GM23248 (cell line): ENCODE measurements at places on chromosomes 5 and 9.

DNA sequence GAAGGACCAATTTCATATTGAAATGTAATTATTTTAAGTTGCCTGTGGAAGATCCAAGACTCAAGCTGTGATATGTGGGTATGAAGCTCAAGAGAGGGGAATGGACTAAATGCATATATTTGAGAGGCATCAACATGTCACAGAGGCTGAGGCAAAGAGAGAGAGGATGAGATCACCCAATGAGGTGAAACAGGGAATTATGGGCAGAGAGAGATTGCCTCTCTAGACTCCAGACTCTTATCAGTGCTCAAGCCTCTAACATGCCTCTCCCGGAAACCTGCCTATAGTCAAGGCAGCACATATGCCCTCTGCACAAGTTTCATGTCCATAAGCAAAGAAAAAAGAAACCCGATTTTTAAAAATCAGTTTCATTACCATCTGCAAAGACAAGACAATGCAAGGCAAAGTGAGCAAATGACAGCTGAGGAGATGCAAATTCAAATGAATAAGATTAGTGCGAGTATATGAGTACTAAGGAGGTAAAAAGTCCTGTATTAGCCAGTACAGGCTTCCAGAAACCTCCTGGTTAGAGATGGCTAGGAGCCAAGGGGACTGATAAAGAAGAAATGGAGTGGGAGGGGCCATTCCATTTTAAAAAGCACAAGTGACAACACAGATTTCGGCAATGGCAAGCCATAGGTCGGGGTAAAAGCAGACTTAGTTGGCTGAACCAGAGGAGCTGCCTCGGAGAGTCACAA lies 9.4 kb downstream of the APTX start:
- H3K27me3 ChIP-seq, result no peaks in the 10 kb centered on the region
- DNase-seq, result no peak
- H3K4me1 ChIP-seq, result no peaks in the 10 kb centered on the region
- no peak overlapping the region for H3K27ac ChIP-seq

GRCh38 chr5:5164163-5164562 lies 24.0 kb downstream of the ADAMTS16 start:
- peaks cover 15% of the 10 kb centered on the region for H3K4me1 ChIP-seq
- DNase-seq, result no peak
- H3K27me3 ChIP-seq, result no peaks in the 10 kb centered on the region
- no peaks in the 10 kb centered on the region for H3K36me3 ChIP-seq

GRCh38 chr5:152811988-152812387 lies 406.9 kb upstream of the NMUR2 start:
- no peak for DNase-seq
- no peak overlapping the region for H3K4me3 ChIP-seq
- H3K27me3 ChIP-seq, result no peaks in the 10 kb centered on the region
- H3K4me1 ChIP-seq, result no peaks in the 10 kb centered on the region

DNA sequence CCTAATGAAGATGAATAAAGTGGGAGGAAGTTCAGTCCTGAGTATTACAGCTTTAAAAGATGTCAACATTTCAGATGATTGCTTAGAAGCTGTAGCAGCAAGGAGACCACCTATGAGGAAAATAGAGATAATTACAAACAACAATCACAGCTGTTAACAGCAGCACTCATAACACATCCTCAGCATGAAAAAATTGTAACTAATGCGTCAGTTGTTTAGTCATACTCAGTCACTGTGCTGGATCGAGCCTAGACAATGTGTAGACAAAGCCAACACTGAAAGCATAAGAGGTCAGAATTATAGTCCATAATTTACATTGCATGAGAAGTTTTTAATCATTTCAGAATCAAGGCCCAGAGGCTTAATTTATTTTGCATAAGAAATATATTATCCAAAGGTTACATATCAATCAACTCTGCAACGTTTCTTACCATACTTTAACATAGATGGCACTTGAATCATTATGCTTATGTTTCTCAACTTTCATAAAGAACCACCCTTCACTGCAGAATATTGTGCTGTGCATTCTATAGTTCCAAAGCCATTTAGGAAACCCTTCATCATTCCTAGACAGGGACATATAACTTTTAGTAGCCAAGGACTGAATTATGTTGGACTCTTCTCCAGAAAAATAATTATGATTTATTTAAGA lies 60.2 kb upstream of the HAPLN1 start:
- no peak overlapping the region for H3K4me3 ChIP-seq
- H3K27me3 ChIP-seq, result no peaks in the 10 kb centered on the region
- H3K4me1 ChIP-seq, result 0 out of 2 replicates have a peak, but pooled peaks cover 3% of the 10 kb centered on the region
- H3K27ac ChIP-seq, result no peak overlapping the region
- peak; percentile 12 for DNase-seq

GRCh38 chr5:136808756-136809155 lies 443.4 kb upstream of the TRPC7 start:
- H3K27ac ChIP-seq, result no peak overlapping the region
- no peak overlapping the region for H3K4me3 ChIP-seq
- no peaks in the 10 kb centered on the region for H3K27me3 ChIP-seq
- H3K36me3 ChIP-seq, result no peaks in the 10 kb centered on the region
- H3K4me1 ChIP-seq, result peaks cover 24% of the 10 kb centered on the region

DNA sequence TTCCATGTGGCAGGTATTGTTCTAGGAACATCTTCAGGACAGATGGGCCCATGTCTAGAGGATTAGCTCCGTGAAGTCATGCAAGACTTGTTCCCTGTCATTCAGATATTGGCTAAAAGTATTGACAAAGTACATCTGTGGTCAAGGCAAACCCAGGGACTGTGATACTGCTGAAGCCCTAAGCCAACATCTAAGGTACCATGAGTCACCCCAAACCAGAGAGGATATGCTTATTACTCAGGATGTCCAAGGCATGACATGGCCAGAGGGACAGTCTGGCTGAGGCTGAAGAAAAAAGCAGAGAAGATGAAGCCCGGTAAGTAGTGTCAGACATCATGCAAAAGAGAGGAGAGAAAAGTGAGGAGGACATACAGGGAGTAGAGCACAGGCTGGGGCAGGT lies 31.0 kb downstream of the HMHB1 start:
- no peaks in the 10 kb centered on the region for H3K27me3 ChIP-seq
- no peak overlapping the region for H3K27ac ChIP-seq
- H3K36me3 ChIP-seq, result no peaks in the 10 kb centered on the region
- peaks cover 10% of the 10 kb centered on the region for H3K4me1 ChIP-seq

GRCh38 chr5:72599519-72600370 lies 92.5 kb upstream of the ZNF366 start:
- peak overlapping the region; percentile 98 for H3K27ac ChIP-seq
- H3K4me3 ChIP-seq, result peak overlapping the region; percentile 39
- peak; percentile 72 for DNase-seq
- no peaks in the 10 kb centered on the region for H3K27me3 ChIP-seq
- no peaks in the 10 kb centered on the region for H3K36me3 ChIP-seq

DNA sequence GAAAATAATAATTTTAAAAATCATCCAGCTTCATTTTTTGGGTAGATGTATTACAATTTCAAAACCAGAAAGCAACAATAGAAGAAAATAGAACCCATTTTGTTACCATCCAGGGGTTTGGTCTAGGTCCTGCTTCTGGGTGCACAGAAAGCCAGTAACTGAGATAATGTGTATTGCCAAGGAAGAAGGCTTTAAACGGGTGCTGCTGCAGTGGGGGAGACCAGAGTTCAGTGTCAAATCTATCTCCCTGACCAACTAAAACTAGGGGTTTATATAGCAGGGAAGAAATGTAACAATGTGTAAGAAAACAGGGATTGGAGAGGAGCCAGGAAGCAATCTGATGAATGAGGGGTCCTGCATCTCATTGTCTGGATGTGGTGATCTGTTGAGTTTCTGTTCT lies 17.5 kb upstream of the MPDZ start:
- H3K36me3 ChIP-seq, result no peaks in the 10 kb centered on the region
- DNase-seq, result no peak
- H3K4me1 ChIP-seq, result no peaks in the 10 kb centered on the region
- H3K27ac ChIP-seq, result no peak overlapping the region

GRCh38 chr9:107954312-107954711 lies 464.7 kb upstream of the KLF4 start:
- no peak for DNase-seq
- no peak overlapping the region for H3K4me3 ChIP-seq
- H3K27me3 ChIP-seq, result no peaks in the 10 kb centered on the region
- no peaks in the 10 kb centered on the region for H3K36me3 ChIP-seq

- no peaks in the 10 kb centered on the region for H3K4me1 ChIP-seq
- no peak overlapping the region for H3K27ac ChIP-seq
- no peaks in the 10 kb centered on the region for H3K36me3 ChIP-seq
- H3K4me3 ChIP-seq, result no peak overlapping the region
- H3K27me3 ChIP-seq, result peaks cover 95% of the 10 kb centered on the region
Observed at GRCh38 chr9:37029304-37029775, 4.7 kb downstream of the PAX5 start.

GRCh38 chr5:36323926-36324781 lies 22.5 kb upstream of the RANBP3L start:
- no peak overlapping the region for H3K27ac ChIP-seq
- no peak overlapping the region for H3K4me3 ChIP-seq
- no peaks in the 10 kb centered on the region for H3K36me3 ChIP-seq
- DNase-seq, result no peak
- no peaks in the 10 kb centered on the region for H3K4me1 ChIP-seq

- peak overlapping the region; percentile 97 for H3K27ac ChIP-seq
- H3K4me1 ChIP-seq, result peaks cover 49% of the 10 kb centered on the region
- H3K27me3 ChIP-seq, result no peaks in the 10 kb centered on the region
Observed at GRCh38 chr5:73311291-73312110, 137.1 kb downstream of the FOXD1 start.

- no peaks in the 10 kb centered on the region for H3K27me3 ChIP-seq
- DNase-seq, result no peak
- H3K27ac ChIP-seq, result no peak overlapping the region
- no peak overlapping the region for H3K4me3 ChIP-seq
- no peaks in the 10 kb centered on the region for H3K36me3 ChIP-seq
Observed at GRCh38 chr5:7245121-7245651, 150.8 kb upstream of the ADCY2 start.

GRCh38 chr9:12318732-12319685 lies 374.2 kb upstream of the TYRP1 start:
- H3K36me3 ChIP-seq, result no peaks in the 10 kb centered on the region
- DNase-seq, result no peak
- no peaks in the 10 kb centered on the region for H3K27me3 ChIP-seq

GRCh38 chr9:137194388-137194787 lies 5.9 kb downstream of the SSNA1 start:
- no peak overlapping the region for H3K4me3 ChIP-seq
- no peaks in the 10 kb centered on the region for H3K36me3 ChIP-seq
- H3K27ac ChIP-seq, result no peak overlapping the region
- H3K4me1 ChIP-seq, result peaks cover 16% of the 10 kb centered on the region
- H3K27me3 ChIP-seq, result no peaks in the 10 kb centered on the region

DNA sequence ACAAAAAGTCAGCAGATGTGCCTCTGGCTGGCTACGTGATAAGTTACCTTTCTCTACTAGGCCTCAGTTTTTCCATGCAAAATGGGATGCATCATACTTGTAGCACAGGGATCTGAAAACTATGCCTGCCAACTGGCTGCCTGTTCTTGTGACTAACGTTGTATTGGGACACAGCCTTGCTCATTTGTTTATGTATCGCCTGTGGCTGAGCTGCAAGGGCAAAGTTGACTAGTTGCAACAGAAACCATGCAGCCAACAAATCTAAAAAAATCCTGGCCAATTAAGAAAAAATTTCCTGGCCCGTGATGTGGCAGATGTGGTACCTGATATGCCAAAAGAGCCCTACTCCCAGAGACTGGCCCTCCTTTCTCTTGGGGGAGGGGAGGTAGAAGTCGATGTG lies 131.3 kb downstream of the SEC61B start:
- DNase-seq, result peak; percentile 98
- no peaks in the 10 kb centered on the region for H3K36me3 ChIP-seq
- peak overlapping the region; percentile 70 for H3K27ac ChIP-seq
- peaks cover 42% of the 10 kb centered on the region for H3K4me1 ChIP-seq
- H3K4me3 ChIP-seq, result no peak overlapping the region
